NCI-H1105 treated with DMSO at 0.1 percent for 48 hours (cell line): ENCODE measurements at places on chromosomes 5 and 9.

GRCh38 chr9:74458832-74459231, 38.3 kb upstream of the RORB start:
- no peak for DNase-seq

GRCh38 chr5:121628783-121629182, 222.9 kb upstream of the FTMT start:
- DNase-seq: peak; percentile 24

DNA sequence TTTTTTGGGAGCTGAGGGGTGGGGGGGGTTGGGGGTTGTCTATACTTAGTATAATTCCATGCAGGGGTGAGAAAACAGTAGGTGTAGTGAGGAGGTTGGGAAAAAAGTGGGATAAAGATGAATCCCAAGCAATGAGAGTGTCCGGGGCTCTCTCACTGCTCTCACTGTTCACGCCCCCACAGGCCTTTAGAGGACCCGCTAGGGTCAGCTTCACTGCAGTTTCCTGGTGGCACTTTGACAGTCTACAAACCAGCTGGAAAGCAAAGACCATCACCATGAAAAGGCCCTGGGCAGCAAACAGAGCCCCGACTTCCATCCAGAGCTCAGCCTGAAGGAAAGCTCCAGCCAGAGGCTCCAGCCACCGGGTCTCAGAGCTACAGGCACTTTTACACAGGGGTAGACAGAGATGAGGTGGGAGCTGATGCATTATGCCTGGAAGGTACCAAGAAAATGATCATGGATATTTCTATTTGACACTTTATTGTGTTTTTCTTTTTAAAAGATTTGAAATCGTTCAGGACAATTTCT, 355.1 kb downstream of the ADAMTS6 start:
- no peak for DNase-seq

DNA sequence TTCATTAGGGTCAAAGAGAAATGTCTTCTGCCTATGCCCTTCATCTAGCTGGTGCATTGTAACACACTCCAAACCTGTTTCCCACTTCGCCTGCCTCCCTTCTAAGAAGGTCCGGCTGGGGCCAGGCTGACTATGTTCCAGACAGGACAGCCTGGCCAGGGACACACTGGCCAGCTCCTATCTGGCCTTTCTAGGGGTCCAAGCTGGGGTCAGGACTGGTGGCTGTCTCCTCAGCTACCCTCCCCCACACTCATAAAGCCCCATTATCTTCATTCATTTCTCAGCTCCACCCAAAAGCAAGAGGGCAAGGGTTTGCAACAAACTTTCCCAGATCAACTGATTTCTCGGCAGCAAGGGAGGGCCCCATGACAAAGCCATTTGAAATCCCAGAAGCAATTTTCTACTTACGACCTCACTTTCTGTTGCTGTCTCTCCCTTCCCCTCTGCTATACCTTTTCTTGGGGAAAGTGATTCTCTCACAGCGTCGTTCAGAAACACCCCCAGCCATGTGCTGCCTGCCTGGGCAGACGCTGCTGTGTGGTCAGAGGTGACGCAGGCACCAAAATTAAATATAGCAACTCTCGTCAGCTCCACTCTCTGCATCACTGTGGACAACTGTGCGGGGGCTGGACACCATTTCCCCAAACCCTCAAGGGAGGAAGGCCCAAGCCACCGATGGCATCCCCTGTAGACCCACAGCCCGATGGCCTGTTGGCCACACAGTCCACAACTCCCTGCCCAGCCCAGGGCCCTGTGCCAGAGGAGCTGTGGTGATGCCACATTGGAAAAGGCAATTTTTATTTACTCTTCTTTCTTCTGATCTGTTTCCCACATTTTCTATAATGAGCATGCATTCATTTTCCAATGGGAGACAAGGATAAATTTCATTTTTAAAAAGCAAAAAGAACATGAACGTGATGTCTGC, 6.1 kb downstream of the IL13 start:
- DNase-seq: no peak

- DNase-seq: no peak
These were observed 597.8 kb upstream of the CLINT1 start for GRCh38 chr5:158456756-158457155.

- DNase-seq: no peak
These were observed 95.6 kb upstream of the ZNF608 start for GRCh38 chr5:124841829-124842712.

GRCh38 chr9:129865668-129866320, 30.5 kb downstream of the USP20 start:
- no peak for DNase-seq

- no peak for DNase-seq
These were observed 57.1 kb upstream of the CER1 start for GRCh38 chr9:14779566-14780022.

DNA sequence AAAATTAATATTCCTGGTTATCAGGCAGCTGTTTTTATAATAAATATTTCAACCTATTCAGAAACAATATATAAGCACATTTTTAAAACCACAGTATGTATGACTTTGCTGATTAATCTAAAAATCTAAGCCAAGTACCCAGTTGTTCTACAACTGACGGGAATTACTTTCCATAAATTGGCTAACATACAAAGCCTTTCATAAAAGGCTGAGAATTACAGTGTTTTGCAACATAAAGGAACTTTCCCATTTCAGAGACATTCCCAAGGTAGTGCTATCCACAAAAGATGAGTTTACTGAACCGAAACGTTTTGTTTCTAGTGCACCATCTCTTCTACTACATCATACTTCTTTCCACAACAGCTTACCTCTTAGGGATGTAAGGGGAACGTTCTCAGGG, 7.2 kb downstream of the RNF145 start:
- DNase-seq: no peak

DNA sequence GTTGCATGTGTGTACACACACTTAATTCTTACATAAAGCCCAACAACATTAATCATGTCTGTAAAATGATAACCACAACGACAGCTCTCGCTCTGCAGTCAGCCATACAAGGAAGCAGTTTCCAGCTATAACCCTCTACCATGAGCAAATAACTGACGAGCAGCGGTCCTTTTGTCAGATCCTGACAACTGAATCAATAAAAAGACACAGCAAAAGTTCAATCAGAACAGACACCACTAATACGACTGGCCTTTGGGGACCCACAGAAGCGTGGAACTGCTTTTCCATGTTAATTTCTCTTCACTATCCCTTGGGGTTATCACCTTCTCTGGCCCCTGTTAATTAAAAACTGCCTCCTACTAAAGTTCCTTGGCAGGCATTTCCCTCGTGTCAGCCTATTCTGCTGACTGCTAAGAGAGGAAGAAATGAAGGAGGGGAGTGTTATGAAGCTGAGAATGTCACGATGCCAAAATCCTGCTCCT, 722.8 kb upstream of the GRAMD2B start:
- DNase-seq: no peak

- DNase-seq: no peak
These were observed 50.9 kb downstream of the C9orf85 start for GRCh38 chr9:71962328-71962727.

DNA sequence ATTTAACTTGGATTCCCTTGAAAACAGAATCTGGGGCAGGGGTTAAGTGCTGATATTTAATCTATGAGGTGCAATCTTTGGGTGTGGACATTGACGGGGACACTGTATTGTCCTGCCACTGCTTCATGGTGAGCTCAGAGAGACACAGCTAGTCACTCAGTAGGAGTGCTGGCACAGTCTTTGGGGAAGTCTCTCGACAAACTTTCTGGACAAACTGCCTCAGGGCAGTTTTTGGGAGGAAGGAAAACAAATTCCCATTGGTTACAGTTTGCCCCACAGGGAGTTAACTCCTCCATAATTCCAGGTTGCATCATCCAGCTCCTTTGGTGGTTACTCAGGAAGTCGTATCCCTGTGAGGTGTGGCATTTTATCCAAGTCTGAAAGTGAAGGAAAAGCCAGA, 17.9 kb downstream of the HNRNPK start:
- DNase-seq: no peak

- DNase-seq: no peak
These were observed 32.0 kb downstream of the RGS3 start for GRCh38 chr9:113495526-113495925.
